ENCODE measurements at places on chromosomes 13 and 19. TPM values are rescaled to one million over a fixed set of nuclear protein-coding genes. Genes with fewer than 3 reads are reported as not detected.

Gene F7
- 1.6 TPM for total RNA-seq

Gene KIR3DL2
- not detected for total RNA-seq

Gene STOML3
- 0.04 TPM for total RNA-seq

Gene LGI4
- total RNA-seq = 8.6 TPM

- no peak for DNase-seq
Observed at GRCh38 chr19:8323781-8324185, 2.5 kb downstream of the RPS28 start.

GRCh38 chr13:110371550-110372465 lies 64.7 kb downstream of the COL4A2 start:
- DNase-seq = peak; percentile 74

DNA sequence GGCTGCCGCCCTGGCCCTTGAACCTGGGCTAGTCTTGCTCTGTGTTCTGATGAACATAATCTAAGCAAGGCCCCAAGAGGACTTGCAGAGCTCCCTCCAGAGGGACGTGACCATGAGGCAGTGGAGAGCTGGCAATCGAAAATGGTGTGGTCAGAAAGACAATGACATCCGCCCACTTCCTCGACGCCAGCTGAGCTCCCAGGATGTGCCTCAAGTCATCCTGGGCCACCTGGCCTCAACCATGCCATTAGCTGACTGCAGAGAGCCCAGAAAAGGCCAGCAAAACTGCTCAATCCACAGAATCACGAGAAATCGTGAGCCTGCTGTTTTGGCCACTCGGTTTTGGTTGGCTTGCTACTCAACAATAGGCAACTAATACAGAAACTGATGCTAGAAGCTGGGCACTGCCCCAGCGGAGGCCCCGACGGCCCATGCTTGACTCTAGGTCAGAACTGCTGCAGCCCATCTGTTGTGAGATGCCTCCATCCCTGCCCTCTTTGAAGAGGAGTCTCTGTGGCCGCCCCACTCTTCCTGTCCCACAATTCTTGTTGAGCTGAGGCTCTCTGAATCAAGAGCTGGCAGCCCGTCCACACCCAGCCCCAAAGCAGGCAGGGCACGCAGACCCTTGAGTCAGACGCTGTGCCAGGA lies 53.3 kb downstream of the STK24 start:
- no peak for DNase-seq

- no peak for DNase-seq
Observed at GRCh38 chr13:89951341-89951740, 1396.1 kb upstream of the MIR17HG start.

Measured in muscle of leg (tissue), 16 donors.